ENCODE measurements at places on chromosomes 16 and 17.
A peak's percentile ranks its signal among the peaks of the same experiment; 100 is the strongest.

DNA sequence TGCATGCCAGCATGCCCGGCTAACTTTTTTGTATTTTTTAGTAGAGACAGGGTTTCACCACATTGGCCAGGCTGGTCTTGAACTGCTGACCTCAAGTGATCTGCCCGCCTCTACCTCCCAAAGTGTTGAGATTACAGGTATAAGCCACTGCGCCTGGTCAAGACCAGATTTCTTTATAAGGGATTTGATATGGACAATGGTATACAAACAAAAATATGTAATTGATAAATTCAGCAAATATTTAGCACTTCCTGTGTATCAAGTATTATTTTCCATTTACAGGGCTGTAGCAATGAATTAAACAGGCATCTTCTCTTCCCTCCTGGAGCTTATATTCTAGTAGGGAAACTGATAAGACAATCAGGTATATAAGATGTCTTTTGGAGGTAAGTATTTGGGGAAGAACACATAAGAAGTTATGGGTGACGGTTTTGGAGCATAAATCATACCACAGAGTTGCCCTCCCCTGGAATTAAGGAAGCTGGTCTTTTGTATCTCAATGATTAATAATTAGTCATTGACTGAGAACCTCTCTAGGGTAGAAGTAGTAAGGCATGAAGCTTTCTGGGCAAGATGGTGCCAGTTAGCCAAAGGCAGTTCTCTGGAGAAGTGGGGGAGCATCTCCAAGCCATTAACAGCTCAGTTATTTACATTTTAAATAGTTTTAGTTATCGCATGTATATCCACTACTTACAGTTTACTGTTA, 35.8 kb downstream of the TANC2 start:
- no peak for DNase-seq

GRCh38 chr16:90019543-90020259, 445 bp upstream of the DBNDD1 start:
- peak; percentile 28 for DNase-seq

DNA sequence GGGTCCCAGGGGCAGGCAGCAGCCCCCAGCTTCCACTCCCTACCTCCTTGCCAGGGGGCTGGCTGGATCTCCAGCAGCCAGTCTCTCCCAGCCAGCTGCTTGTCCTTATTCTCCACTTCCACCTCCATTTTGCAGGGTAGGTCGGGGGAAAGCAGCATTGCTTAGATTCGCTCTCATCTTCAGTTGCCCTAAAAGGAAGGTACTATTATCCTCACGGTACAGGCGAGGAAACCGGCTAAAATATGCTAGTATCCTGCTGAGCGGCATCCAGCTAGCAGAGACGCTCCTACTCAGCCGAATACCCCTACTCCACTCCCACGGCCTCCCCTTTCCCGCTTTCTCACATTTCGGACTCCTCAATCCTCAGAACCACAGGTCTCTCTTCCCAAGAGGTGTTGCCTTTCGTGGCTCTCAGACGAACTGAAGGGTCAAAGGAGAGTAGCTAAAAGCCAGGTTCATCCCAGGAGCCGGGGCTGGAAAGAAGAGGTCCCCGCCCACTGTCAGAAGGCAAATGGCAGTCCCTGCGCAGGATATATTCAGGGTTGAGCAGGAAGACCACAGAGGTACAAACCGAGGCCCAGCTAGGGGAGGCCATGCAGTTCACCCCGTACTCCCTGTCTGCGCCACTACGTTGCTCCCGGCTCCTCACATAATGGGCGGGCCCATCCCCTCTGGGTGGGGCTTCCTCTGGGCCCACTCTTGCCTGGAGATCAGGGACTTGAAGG, 1.7 kb upstream of the RAB11FIP4 start:
- DNase-seq = no peak

- no peak for DNase-seq
Measured at GRCh38 chr16:879461-879861, 78.9 kb upstream of the GNG13 start.

- no peak for DNase-seq
Measured at GRCh38 chr16:1550069-1550468, 16.6 kb downstream of the TMEM204 start.

DNA sequence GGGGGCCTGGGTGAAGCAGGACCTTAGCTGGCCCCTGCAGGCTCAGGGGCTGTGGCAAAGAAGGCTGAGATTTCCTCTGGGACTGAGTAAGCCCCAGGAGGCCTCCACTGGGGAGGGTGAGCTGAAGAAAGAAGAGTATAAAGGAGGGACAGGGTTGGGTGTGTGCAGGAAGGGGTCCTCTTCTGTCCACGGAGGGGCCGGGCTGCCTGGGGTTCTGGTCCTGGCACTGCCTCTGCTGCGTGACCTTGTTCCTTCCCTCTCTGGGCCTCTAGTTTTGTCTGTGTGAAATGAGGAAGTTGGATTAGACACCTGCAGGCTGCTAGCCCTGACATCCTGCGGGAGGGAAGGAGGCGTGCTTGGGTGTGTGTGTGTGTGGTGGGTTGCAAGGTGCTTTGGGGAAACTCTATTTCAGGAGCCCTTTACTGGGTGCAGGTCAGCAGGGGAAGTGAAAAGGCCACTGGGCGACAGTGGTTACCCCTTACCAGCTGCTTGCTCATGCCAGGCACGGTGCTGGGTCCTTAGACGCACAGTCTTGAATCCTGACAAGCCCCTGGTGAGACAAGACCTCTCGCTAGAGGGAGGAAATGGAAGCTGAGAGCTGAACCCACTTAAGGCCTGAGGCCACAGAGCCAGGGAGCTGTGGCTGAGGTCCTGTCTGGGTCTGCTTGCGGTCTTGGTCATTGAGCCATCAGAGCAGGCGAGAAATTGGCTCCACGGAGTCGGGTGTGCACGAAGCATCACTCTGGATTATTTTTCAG, 60.7 kb downstream of the OR1D5 start:
- DNase-seq = no peak

DNA sequence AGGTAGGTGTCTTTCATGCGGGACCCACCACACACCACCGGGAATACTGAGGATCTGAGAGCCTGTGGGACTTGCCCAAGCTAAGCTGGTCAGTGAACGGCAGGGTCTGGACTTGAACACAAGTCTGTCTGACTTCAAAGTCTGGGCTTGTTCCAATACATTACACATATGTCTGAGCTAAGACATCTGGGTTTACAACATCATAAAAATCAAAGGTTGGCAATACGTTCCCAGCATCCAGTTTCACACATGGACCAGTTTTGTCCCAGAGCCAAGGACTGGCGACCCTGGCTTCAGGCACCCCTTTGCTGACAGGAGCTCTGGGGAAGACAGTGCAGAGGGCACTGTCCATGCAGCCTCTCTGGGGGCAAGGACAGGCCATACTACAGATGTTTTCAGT, 27.9 kb upstream of the AXIN2 start:
- no peak for DNase-seq

DNA sequence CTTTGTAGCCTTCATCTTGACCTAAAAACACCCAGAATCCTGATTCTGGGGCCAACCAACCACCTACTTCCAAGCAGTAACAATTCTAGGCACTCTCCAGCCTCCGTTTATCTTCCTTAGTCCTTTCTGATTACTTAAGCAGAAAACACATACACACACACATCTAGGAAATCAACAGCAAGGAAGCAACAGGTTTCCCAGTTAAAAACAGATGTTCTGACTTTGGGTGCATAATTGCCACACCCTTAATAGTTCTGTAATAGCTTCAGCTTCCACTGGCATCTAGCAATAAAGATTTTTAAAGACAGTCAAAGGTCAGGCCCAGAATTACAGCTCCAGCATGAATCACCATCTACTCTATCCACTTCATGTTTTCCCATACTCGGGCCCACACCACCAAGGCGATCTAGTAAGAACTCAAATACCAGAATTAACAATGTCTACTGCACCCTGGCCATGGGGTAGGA, 2.6 kb downstream of the ARHGAP17 start:
- DNase-seq = no peak

DNA sequence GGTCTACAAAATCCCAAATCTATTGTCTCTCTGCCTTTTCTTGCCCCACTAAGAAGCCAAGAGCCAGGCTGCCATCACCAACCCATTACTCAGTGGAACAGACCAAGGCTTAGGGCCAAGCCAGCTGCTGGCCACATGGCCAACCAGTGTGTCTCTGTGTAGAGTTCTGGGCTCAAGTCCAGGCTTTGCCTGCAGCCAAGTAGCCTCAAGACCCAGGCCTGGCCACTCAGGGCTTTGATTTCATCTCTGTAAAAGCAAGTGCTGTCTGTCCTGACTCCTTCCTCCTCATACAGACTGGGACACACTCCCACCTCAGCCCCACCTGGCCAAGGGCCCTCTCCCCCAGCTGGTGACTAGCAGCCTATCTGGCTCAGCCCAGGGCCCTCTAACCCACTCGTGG, 14.6 kb downstream of the SREBF1 start:
- DNase-seq = no peak
